ENCODE measurements at places on chromosomes 2 and 18. TPM values are rescaled to one million over a fixed set of nuclear protein-coding genes. Genes with fewer than 3 reads are reported as not detected.

DNA sequence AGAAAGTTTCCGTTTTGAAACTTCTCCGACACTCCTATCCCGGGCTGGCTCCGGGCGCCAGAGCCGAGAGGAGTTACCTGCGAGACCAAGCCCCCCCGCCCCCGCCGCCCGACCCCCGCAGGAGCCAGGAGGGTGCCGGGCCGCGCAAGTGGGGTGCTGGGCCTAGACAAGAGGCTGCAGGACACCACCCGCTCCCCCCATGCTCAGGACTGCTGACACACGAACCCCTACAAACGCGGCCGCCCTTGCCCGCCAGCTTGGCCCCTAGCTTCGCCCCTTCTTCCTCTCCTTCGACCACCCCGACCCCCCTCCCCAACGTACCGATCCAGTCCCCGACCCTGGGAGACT, 497 bp downstream of the PLA2R1 start:
- peaks cover 14% of the 10 kb centered on the region for H3K4me1 ChIP-seq
- peak overlapping the region; percentile 69 for H3K4me3 ChIP-seq
- H3K27me3 ChIP-seq = peaks cover 27% of the 10 kb centered on the region
- no peak overlapping the region for H3K27ac ChIP-seq

Gene SDC1
- total RNA-seq = 90.0 TPM

GRCh38 chr2:208319391-208319790, 53.3 kb downstream of the PIKFYVE start:
- no peaks in the 10 kb centered on the region for H3K27me3 ChIP-seq
- peaks cover 66% of the 10 kb centered on the region for H3K36me3 ChIP-seq
- no peaks in the 10 kb centered on the region for H3K4me1 ChIP-seq
- H3K27ac ChIP-seq = no peak overlapping the region
- DNase-seq = no peak

Gene TMEM247
- not detected for total RNA-seq

DNA sequence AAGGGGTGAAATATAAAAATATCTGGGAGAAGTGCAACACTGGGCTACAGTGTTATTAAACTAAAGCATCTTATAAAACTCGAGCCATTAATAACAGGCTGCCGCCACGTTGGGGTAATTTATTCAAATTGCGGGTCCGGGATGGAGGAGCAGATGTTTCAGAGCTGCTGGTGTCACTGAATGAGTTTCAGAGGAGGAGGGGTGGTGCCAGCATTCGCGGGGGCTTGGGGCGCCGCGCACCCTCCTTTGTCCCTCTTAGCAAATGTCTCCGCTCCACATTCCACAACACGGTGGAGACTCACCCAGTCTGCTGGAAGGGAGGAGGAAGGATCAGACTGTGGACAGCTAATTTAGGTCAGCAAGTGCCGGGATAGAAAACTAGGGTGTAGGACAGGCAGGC, 260.5 kb downstream of the CELF4 start:
- H3K4me3 ChIP-seq = no peak overlapping the region
- H3K36me3 ChIP-seq = no peaks in the 10 kb centered on the region
- no peaks in the 10 kb centered on the region for H3K27me3 ChIP-seq
- DNase-seq = no peak

GRCh38 chr2:3486047-3487027, 33.0 kb downstream of the ADI1 start:
- no peak for DNase-seq
- no peaks in the 10 kb centered on the region for H3K4me1 ChIP-seq
- no peaks in the 10 kb centered on the region for H3K27me3 ChIP-seq
- no peak overlapping the region for H3K4me3 ChIP-seq
- peaks cover 3% of the 10 kb centered on the region for H3K36me3 ChIP-seq
- H3K27ac ChIP-seq = no peak overlapping the region

DNA sequence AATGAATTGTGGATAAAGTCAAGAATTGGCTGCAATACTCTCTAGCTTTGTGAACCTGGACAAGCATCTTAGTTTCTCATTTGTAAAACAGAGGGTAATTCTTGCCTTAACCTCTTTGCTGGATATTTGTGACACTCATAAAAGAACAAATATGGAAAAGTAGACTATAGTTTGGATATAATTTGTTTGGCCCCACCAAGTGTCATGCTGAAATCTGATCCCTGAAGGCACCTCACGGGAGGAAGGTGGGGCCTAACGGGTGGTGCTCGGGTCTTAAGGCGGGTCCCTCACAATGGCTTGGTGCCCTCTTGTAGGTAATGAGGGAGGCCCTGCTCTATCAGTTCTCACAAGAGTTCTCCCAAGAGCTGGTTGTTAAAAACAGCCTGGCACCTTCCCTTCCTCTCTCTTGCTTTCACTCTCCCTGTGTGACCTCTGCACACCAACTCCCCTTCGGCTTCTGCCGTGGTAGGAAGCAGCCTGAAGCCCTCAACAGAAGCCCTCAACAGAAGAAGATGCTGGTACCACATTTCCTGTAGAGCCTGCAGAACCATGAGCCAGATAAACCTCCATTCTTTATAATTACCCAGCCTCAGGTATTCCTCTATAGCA, 37.4 kb downstream of the ARL4C start:
- no peaks in the 10 kb centered on the region for H3K27me3 ChIP-seq
- H3K4me3 ChIP-seq = no peak overlapping the region

DNA sequence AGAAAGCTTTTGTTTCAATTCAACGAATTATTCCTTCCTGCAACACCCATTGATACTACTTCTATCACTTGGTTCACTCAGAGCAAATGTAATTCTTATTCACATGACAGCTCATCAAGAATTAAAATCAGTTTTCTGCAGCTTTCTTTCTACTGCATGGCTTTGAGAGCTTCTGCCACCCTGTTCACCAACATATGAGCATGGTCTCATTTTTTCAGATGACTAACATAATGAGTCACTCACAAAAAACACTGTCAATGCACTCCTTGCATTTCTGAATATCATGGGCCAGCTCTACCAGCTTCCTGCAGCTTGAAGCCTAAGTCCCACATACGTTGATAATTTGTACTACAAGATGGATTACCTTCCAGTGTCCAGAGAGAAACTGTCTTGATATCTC, 342.9 kb downstream of the LRATD1 start:
- no peak overlapping the region for H3K4me3 ChIP-seq
- H3K27ac ChIP-seq = no peak overlapping the region
- H3K4me1 ChIP-seq = no peaks in the 10 kb centered on the region
- H3K27me3 ChIP-seq = no peaks in the 10 kb centered on the region
- H3K36me3 ChIP-seq = no peaks in the 10 kb centered on the region
- no peak for DNase-seq

GRCh38 chr2:173151671-173152401, 76.2 kb downstream of the MAP3K20 start:
- no peaks in the 10 kb centered on the region for H3K4me1 ChIP-seq
- no peak overlapping the region for H3K27ac ChIP-seq
- H3K36me3 ChIP-seq = no peaks in the 10 kb centered on the region
- DNase-seq = no peak

GRCh38 chr2:207951734-207952470, 73.4 kb downstream of the PLEKHM3 start:
- no peak for DNase-seq
- H3K27me3 ChIP-seq = no peaks in the 10 kb centered on the region
- H3K4me1 ChIP-seq = no peaks in the 10 kb centered on the region
- no peak overlapping the region for H3K4me3 ChIP-seq
- H3K36me3 ChIP-seq = no peaks in the 10 kb centered on the region

- no peaks in the 10 kb centered on the region for H3K36me3 ChIP-seq
- H3K27me3 ChIP-seq = no peaks in the 10 kb centered on the region
- H3K4me3 ChIP-seq = no peak overlapping the region
Observed at GRCh38 chr18:26233208-26233607, 7.0 kb downstream of the TAF4B start.

Gene PLEKHA3
- 35.1 TPM for total RNA-seq

DNA sequence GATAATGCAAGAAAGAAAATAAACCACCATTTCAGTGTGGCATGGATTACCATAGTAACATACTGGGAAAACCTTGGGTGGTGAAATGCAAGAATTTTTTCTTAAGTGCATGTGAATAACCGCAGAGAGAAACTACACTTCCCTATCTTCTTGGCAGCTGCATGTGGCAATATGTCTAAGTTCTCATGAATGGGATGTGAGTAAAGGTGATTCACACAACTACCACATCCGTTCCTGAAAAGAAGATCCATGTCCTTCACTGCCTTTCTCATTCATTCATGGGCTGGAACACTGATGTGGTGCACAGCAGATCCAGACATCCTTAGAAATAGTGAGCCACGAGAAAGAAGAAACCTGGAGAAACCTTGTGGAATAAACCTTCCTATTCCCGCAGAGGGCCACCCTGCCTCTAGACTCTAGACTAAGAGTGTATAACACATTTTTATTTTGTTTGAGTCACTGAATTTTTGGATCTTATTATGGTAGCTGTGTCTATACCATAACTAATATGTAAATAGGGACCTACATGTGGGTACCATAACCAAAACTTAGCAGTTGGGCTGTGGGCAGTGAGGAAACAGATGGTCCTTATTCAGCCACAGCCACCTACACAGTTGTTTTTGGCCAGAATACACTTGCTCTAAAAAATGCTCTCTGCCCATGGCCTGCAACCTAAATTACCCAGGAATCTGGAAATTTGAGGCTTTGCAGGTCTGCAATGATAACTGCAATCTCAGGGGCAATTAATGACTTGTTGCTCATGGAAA, 573.3 kb downstream of the LRP1B start:
- DNase-seq = no peak
- H3K36me3 ChIP-seq = no peaks in the 10 kb centered on the region
- H3K4me1 ChIP-seq = no peaks in the 10 kb centered on the region
- H3K4me3 ChIP-seq = no peak overlapping the region

DNA sequence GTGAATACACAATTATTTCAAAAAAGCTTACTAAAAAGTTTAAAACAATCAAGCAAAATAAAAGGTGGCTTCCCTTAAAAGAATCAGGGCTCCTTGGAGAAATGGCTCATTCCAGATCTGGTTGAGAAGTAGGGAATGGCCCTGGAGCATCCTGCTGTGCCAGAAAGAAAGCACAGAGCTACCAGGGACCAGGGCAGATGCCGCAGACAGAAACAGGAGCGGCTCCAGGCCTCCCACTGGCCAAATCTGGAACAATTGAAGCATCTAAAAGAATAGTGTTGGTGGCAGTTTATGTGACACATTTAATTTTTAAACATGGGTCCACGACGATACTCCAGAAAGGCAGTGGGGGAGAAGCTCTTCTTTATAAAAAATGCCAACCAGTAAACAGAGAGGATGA, 75.5 kb downstream of the GBX2 start:
- DNase-seq = no peak
- H3K36me3 ChIP-seq = no peaks in the 10 kb centered on the region
- H3K27me3 ChIP-seq = no peaks in the 10 kb centered on the region
- H3K4me3 ChIP-seq = no peak overlapping the region
- H3K4me1 ChIP-seq = no peaks in the 10 kb centered on the region
- H3K27ac ChIP-seq = no peak overlapping the region

- DNase-seq = no peak
- no peaks in the 10 kb centered on the region for H3K27me3 ChIP-seq
- no peak overlapping the region for H3K4me3 ChIP-seq
- H3K4me1 ChIP-seq = peaks cover 35% of the 10 kb centered on the region
- peaks cover 24% of the 10 kb centered on the region for H3K36me3 ChIP-seq
Observed at GRCh38 chr2:25255745-25256487, 85.8 kb downstream of the DNMT3A start.

Gene GFPT1
- total RNA-seq = 59.9 TPM

GRCh38 chr2:118085173-118086023, 2.9 kb upstream of the INSIG2 start:
- no peak overlapping the region for H3K27ac ChIP-seq
- H3K4me3 ChIP-seq = no peak overlapping the region
- DNase-seq = no peak
- H3K4me1 ChIP-seq = peaks cover 15% of the 10 kb centered on the region
- H3K27me3 ChIP-seq = no peaks in the 10 kb centered on the region
- H3K36me3 ChIP-seq = no peaks in the 10 kb centered on the region

Gene POTEC
- not detected for total RNA-seq

Gene IGFBP5
- 145 TPM for total RNA-seq

GRCh38 chr2:121075641-121076497, 209.1 kb downstream of the TFCP2L1 start:
- no peak overlapping the region for H3K4me3 ChIP-seq
- no peak for DNase-seq
- no peak overlapping the region for H3K27ac ChIP-seq
- H3K27me3 ChIP-seq = peaks cover 46% of the 10 kb centered on the region

Gene CDH20
- 0.24 TPM for total RNA-seq

Gene ZNF407
- 16.1 TPM for total RNA-seq

DNA sequence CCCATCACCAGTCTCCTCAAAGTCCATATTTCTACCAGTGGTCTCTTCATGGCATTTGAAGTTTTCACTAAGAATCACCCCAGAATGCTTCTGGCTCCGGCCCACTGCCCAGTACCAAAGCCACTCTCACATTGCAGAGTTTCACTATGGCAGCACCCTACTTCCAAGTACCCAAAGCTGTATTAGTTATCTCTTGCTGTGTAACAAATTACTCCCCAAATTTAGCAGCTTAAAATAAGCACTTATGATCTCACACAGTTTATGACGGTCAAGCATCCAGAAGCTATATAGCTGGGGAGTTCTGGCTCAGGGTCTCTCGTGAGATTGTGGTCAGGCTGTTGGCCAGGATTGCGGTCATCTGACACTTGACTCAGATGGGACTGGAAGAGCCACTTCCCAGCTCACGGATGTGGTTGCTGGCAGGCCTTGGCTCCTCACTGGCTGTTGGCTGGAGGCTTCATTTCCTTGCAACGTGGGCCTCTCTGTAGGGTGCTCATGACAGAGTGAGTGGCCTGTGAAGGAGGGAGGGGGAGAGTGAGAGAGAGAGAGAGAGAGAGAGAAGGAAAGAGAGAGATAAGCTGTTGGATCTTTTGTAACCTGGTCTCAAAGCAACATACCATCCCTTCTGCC, 189.5 kb downstream of the CTIF start:
- no peak overlapping the region for H3K4me3 ChIP-seq
- no peaks in the 10 kb centered on the region for H3K36me3 ChIP-seq

- H3K4me3 ChIP-seq = peak overlapping the region; percentile 28
- peaks cover 33% of the 10 kb centered on the region for H3K4me1 ChIP-seq
- no peak overlapping the region for H3K27ac ChIP-seq
- no peaks in the 10 kb centered on the region for H3K36me3 ChIP-seq
- peaks cover 66% of the 10 kb centered on the region for H3K27me3 ChIP-seq
Observed at GRCh38 chr2:44955593-44956392, 14.3 kb downstream of the SIX3 start.

All from lower lobe of right lung (tissue), 2 donors.